ENCODE measurements at places on chromosomes 7 and 10.

DNA sequence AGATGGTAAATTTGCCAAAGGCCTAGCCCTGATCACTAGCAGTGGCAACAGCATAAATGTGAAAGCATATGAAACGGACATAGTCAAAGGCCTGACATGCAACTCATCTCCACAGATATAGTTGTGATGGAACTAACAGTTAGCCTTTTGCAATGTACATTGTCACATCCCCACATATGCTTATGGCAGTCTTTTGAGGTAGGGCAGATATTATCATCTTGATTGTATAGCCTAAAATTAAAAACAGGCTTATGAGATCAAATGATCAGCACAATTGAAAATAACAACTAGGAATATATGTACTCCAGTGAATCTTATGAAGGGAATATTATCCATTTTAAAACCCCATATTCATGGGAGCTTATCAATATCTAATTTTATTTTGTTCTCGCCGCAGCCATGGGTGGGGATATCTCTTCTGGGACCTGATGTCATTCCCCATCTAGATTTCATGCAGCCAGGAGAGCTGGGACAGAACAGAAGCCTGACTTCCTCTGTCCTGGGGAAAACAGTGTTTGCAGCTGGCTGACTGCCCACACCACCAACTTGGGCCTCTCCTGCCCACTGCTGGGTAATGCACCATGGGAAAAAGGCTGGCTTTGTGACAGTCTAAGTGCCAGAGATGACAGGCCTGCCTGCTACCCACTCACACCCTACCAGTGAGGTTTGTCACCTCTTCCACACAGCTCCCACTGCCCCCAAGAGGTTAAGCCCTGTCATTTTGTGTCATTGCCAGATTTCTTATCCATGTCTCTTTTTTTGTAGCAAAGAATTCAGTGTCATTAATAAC, 180.2 kb upstream of the FZD1 start:
- DNase-seq, result no peak

GRCh38 chr7:69403169-69403568, 195.1 kb upstream of the AUTS2 start:
- DNase-seq, result no peak

DNA sequence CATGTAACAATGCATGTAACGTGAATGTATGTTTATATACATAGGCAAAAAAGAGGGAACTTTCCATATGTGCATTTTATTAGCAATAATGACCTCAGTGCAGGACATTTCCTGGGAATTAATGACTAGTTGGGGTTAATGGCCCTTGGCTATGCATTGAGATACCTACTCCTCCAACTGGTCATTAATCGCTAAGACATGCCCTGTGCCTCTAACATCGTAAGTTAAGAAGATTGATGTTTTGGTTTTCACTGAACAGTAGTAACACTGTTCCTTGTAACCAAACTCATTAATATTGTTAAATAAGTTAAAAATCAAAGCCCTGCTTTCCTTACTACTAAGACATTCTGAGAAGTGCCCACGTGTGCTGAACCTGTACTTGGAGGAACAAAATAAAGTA, 61.7 kb downstream of the SEMA3D start:
- no peak for DNase-seq

DNA sequence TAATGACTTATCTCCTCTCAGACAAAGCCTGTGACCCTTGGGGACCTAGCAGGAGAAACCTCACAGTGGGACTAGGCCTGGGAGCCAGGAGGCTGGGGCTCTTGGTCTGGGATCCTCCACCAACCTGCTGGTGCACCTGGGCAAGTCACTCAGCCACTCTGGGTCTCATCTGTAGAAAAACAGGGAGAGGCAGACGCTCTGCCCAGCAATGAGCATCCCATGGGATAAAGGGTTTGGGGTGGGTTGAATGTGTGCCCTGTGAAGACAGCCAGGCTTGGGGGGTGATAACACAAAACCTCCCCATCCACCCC, 81.6 kb downstream of the ZMIZ1 start:
- no peak for DNase-seq

GRCh38 chr10:72622271-72622670, 3.6 kb downstream of the MICU1 start:
- no peak for DNase-seq

DNA sequence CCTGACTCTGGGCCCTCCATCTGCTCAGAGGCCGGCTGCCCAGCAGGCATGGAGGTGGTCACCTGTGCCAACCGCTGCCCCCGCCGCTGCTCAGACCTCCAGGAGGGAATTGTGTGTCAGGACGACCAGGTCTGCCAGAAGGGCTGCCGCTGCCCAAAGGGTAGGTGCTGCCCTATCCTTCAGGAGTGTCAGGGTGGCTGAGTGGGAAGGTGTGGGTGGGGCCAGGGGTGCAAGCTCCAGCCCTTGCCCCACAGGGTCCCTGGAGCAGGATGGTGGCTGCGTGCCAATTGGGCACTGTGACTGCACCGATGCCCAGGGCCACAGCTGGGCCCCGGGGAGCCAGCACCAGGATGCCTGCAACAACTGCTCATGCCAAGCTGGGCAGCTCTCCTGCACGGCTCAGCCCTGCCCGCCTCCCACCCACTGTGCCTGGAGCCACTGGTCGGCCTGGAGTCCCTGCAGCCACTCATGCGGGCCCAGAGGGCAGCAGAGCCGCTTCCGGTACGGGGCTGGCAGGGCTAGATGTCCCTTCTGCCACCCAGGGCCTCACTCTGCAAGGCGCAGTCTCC, 17.5 kb upstream of the ZNF862 start:
- DNase-seq, result no peak

DNA sequence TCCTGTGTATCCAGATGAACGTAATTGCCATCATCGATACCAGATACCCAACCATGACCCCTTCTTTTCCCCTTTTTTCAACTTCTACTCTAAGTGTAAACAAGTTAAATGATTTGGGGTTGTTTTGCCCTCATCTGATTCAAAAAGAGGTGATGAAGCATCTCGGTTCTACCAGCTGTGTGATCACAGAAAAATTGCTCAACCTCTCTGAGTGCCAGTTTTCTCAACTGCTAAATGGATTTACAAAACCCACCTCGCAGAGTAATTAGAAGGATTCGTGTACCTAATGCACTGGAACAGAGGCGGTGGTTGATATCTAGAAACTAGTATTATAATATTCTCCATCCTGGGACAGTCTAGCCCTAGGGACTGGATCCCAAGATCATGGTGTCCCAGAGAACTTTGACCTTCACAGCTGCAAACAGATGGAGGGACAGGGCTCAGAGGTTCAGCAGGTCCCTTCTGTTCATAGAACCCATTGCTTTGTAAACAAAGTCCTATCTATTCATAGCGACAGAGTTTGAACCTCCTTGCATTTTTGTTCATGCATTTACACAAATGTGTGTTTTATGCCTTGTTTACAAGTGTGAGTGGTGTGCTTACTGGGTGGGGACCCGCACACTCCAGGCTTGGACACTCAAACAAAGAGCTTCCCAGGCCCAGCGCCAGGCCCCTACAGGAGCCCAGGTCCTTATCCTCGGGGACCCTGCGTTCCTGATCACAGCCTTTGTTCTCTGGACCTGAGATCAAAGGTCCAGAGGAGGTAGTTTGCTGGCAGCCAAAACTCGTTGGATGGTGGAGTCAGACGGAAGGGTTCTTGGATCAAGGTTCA, 46.4 kb downstream of the CALML3 start:
- no peak for DNase-seq

- no peak for DNase-seq
These were observed 36.3 kb downstream of the SLC25A13 start for GRCh38 chr7:96285579-96285978.

DNA sequence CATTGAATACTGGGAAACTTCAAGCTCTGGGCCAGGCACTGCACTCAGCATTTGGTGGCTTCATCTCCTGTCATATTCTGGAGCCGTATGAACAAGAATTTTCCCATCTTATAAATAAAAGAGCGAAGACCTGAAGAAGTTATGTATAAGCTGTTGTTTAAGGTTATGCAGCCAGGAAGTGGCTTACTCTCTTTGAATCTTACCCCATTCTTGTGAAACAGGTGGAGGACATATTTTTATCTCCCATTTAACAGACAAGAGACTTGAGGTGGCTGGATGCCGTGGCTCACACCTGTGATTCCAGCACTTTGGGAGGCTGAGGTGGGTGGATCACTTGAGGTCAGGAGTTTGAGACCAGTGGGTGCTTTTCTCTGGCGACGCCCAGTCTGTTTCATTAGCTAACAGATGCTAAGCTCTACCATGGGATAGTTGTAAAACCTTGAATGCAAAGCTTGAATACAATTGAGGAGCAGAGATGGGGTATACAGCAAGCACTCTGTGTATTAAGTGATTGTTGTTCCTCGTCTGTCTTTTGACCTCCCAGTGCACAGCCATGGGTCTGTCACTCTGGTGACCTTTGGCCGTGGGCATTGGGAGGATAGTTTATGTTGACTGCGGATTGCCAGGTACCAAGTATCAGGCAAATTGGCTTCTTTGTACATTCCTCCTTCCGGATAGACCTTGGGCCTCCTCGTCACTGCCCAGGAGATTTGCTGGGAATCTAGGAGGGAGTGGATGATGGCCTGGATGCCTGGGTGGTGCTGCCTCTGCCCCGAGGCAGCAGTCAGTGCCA, 85.8 kb downstream of the GRK5 start:
- no peak for DNase-seq

Measured in omental fat pad (tissue), 4 donors.